Posterior cingulate gyrus (tissue), 11 donors: ENCODE measurements at places on chromosomes 6 and 20.

GRCh38 chr6:145135702-145136101, 599.6 kb downstream of the EPM2A start:
- DNase-seq = no peak

DNA sequence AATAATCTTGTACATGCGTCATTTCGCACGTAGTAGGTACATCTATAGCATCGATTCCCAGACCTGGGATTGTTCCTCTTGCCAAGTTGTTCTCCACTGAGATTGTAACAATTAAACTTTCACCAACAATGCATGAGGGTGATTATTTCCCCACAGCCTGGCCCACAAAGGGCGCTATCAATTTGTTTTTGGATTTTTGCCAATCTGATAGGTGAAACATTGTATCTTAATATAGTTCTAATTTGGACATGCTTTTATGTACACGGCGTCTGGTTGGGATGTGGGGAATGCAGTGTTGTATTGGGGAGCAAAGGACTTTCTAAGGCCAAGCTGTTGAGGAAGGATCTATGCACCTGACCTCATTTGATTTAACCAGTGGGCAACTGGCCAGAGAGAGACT, 59.5 kb downstream of the VEGFA start:
- DNase-seq = no peak

- no peak for DNase-seq
Observed at GRCh38 chr6:157325069-157325805, 1.9 kb upstream of the TMEM242 start.

DNA sequence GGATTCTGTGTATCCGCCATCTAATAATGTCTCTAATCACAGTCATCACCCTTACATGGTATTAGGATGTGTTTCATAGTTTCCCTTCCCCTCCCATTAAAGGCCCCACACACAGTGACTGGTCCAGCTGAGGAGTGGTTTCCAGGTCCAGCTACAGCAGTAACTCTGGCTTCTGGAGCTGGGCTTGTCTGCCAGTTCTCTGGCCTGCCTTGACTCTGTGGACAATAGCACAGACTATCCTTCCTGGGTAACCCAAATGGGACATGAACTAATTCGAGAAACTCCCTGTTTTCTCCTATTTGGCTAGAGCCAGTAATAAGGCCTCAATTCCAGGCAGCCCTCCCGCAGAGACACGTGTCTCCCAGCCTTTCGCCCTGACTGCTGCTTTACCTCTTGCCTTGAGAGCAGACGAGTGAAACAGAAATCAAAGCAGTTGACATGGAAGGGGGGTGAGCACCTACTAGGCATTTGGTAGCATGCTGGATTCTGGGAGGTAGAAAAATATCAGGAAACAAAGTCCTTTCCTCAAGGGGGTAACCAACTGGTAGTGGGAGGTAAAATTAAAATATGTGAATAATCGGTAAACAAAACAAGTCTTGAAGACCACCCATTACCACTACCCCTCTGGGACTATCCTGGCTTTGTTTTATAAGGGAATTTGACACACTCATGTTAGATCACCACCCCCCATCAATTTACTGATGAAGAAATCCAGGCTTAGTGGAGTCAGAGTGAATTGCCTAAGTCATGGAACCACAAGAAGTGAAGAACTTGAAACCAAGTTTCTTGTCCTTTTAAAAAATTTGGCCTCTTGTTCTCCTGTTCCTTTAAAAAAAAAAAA, 1.2 kb downstream of the TRAF3IP2 start:
- peak; percentile 78 for DNase-seq

GRCh38 chr6:163209005-163209404, 205.5 kb upstream of the QKI start:
- no peak for DNase-seq

DNA sequence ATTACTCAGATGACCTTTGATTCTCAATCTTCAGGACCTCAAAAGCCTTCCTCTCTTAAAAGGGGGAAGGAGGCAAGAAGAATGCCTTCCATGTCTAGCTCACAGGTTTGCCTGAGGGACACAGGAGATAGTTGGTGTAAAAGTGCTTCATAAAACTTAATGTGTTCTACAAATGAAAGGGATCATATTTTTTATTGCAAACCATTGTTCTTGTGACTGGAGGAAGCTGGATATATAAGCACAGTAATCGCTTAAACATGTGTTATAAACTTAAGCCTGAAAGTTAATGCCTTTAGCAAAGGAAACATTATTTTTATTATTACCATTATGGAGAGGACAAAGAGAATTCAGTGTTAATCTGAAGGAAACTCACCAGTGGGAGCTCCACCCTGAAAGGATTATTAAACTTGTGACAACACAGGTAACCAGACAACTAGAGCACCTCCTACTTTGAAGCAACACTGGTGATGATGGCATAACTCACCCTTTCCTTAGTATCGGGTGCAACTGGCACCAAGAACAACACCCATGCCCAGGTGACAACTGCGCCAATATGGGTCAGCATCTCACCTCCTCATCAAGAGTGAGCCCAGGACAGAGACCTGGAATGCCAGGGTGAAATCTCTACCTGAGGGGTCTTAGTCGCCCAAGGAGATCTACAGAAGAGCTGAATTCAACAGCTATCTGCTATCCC, 288.7 kb upstream of the PRDM1 start:
- no peak for DNase-seq

DNA sequence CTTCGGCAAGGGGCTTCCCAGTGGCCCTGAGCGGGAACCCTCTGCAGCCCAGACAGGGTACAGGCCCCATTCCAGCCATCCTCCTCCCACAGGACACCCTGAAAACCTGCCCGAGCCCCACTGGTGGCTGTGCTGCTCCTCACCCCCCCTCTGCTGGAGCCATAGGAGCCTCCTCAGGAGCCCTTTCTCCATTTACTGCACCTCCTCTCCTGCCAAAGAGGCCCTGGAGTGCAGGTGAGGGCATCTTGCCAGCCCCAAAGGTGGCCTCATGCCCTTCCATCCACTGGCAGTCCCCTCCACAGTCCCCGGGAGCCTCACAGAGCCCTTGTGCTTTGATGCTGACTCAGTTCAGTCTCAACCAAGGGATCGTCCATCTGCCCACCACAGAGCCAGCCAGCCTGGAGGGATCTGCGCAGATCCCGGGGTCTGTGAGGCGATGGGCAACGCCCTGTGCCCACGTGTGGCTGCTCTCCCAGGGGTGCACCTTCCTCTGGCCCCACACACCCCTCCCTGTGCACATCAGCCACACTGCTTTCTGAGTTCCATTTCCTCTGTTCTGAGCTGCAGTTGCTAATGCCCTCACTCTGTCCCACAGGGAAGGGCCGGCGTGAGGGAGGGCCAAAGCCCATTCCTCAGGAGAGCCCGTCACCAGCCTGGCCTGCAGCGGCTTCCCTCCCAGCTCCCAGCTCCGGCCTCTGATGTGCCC, 228.5 kb downstream of the DLL1 start:
- DNase-seq = no peak

GRCh38 chr6:18507561-18507960, 120.4 kb downstream of the RNF144B start:
- no peak for DNase-seq

DNA sequence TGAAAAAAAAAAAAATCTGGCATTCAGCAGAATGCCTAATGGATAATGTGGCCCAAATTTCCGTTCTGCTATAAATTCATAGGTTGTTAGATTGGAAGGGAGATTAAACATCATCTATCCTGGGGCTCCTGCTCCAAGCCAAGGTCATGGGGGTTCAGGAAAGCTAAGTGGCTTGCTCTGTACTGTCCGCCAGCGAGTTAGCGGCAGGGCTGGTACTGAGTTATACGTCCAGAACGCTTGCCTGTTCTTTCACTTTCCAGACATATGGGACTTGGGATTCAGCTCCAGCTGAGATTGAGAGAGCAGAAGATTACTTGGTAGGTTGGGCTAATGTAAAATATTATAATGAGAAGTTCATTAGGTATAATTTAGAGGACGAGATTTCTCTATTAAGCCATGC, 858 bp downstream of the RWDD1 start:
- DNase-seq = no peak

- no peak for DNase-seq
Observed at GRCh38 chr6:139605350-139605749, 230.9 kb upstream of the CITED2 start.

DNA sequence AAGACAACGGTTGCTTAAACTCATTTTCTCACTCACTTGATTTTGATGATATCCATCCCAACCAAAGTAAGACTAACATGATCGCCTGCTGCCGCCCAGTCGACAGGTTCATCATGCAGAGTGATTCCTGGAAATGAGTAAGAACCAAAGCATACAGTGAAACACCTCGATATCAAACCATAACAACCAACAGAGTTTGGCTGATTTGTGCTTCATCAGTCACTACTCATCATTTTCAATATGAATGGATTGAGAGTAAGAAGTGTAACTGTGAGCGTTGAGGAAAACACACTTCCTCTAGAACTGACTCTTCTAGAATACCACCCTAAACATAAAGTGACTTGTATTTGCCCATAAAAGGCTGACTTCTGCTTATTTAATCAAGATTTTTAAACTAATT, 29.2 kb upstream of the ALDH8A1 start:
- DNase-seq = no peak

- DNase-seq = no peak
Observed at GRCh38 chr20:22515264-22515663, 69.1 kb downstream of the FOXA2 start.

DNA sequence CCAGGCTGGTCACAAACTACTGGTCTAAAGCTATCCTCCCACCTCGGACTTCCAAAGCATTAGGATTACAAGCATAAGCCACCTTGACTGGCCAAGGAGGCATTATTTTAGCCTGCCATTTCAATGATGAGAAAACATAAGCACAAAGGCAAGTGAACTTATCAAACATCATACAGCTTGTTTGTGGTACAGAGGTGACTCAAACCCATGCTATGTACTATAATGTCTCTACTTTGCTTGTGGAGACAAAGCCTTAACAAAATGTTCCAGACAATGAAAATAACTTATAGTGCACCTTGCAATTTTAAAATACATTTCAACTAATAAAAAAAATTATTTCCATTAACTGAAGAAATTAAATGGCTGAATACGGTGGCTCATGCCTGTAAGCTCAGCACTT, 26.2 kb downstream of the HDAC2 start:
- no peak for DNase-seq

GRCh38 chr6:154510144-154510905, at the start of gene CNKSR3:
Gene CNKSR3 (minus strand): TSS chr6:154510685. CDS start chr6:154510114, 571 bp downstream.
- peak; percentile 89 for DNase-seq

- no peak for DNase-seq
Observed at GRCh38 chr6:112049026-112049799, 4.7 kb upstream of the CCN6 start.

DNA sequence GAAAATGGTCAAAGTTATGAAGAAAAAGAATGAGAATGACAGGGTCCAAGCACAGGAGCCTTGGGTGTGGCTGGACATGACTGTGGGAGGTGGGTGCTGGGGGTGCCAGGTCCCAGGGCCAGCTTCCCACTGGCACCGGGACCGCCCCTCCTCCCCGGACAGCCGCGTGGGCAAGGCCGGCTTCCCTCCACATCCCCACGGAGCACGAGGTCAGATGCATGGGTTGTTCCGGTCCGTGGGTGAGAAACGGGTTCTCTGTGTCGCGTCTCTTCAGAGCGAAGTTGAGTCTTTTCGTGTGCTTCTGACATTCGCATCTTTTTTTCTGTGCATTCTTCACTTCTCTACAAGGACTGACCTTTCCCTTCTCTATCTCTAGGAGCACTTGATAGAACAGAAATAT, 30.1 kb downstream of the KIF25 start:
- DNase-seq = no peak

DNA sequence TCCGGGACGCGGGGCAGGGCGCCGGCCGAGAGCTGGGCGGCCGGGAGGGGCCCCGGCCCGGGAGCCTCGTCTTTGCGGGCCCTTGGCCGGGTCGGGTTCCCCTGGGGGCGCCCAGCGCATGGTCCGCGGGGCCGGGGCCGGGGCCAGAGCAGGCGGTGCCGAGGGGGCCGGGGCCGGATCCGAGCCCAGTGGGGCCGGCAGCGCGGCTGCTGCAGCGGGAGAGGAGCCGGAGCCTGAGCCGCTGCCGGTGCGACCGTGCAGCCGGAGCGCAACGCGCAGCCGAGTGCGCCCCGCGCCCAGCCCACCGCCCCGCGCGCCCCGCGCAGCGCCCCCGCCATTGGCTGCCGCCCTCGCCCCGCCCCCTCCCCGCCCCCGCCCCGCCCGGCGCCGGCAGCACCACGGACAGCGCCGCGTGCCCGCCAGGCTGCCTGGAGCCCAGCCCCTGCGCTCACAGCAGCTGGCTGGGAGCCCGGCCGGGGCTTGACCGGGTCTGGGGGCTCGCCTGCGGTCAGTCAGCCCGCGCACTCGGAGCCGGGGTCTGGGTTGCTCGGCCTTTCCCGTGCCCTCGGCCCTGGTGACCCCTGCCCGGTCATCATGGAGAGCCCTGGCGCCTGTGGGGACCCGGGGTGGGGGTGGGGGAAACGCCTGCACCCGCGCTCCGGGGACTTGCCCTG, at the start of gene HRH3:
Gene HRH3, minus strand, starts transcription at position 287 of the 674 bp plus-strand sequence. CDS start 308 bp downstream, outside the sequence.
- no peak for DNase-seq

GRCh38 chr6:6659600-6660327, 71.2 kb downstream of the LY86 start:
- DNase-seq = no peak

DNA sequence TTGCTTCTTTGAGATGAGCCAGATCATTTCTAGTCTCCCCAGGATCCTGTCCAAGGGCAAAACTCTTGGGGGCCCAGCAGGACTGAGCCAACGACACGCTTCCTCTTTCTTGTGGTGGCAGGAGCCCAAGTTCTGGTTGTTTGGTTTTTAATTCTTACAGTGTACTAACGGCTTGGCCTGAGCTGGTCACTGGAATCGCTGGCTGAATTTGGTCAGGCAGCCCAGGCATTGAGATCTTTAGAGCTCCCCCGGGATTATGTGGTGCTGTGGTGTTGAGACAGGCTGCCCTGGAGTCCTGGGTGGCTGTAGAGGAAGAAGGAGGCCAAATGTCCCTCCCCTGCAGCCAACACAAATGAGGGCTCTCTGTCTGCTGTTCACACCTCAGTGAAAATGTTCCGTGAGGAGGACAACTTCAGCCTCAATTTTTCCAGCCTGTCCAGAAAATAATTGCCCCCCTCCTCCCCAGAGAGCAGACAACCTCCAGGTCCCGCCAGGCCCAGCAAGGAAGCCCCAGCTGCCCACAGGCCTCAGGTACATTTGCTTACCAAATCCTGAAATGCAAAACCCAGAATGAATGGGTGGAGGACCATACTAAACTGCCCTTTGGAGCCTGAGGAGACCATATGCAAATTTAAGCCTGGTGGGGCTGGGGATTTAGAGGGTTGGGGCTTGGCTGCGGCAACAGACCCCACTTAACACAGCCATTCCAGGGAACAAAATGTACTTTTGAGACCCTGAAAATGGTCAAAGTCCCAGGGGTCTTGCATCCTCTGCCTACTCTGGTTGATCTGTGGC, 23.6 kb downstream of the BNIP5 start:
- no peak for DNase-seq
